Stimulated activated CD8-positive, alpha-beta memory T cell treated with anti-CD3 and anti-CD28 coated beads, Interleukin-15, amount 100 ng/mL, for 48 hours (primary cell): ENCODE measurements at places on chromosomes 7 and 10.

DNA sequence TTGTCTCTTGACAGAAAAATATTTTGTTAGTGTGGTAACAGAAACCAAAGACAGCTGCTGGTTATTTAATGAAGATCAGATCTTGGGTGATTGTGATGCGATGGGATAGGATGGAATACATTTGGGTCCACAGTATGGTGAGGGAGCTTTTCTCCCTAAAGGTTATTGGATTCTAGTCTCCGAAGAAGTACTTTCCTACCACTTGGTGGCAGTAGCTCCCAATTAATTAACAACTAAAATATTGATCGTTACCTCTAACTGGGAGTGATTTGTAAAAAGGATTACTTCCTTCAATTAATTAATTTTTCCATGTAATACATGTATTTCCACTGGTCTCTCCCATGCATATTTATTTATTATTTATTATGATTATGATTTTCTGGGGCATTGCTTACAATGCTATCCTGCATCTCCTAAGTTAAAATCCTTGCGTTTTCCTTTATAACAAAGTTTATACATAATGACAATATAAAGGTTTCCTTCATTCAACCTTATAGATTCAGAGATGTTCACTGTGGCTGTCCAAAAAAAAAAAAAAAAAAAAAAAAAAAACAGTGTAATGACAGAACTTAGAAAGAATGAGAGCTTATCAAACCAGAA, 25.6 kb downstream of the TMEM196 start:
- no peak for DNase-seq

DNA sequence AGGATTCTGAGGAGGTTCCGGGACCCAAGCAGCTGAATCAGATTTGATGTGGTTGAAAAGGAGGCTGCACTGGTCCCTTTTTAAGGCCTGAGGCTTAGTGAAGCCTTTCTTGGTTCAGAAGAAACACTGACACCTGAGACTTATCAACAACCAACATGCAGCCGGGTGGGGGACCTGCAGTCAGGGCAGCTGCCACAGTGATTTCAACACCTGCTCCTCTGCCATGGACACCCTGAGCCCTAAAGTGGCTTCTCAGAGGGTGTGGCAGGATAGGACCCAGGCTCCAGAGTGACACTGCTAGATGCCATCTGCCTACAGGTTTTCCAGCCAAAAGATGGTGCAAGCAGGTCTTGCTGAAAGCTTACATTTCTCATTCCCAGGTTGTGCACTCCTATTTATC, 99.3 kb downstream of the COL13A1 start:
- DNase-seq, result no peak

DNA sequence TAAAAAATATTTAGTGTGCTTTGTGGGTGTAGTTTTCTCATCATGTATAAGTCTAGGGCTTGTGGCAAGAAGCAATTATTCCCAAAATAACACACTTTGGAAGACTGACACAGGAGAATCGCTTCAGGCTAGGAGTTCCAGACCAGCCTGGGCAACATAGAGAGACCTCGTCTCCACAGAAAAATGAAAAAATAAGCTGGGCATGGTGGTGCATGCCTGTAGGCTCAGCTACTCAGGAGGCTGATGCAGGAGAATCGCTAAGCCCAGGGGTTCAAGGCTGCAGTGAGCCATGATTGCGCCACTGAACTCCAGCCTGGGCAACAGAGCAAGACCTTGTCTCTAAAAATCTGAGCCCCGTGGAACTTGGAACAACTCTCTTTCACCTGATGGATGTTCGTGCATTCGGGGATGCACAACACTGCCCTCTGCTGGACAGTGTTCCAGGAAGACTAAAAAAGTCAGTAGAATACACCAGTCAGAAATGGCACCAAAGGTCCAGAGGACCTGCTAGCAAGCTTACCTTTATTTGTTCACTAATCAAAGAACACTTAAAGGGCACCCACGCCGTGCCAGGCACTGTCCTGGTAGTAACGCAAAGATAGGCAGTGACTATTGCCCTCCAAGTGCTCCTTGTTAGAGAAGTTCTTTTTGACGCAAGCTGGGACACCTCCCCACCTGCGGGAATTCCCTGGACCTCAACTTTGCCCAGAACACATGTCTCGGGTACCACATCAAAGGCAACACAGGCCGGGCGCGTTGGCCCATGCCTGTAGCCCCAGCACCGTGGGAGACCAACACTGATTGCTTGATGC, 81.9 kb upstream of the CALN1 start:
- no peak for DNase-seq

DNA sequence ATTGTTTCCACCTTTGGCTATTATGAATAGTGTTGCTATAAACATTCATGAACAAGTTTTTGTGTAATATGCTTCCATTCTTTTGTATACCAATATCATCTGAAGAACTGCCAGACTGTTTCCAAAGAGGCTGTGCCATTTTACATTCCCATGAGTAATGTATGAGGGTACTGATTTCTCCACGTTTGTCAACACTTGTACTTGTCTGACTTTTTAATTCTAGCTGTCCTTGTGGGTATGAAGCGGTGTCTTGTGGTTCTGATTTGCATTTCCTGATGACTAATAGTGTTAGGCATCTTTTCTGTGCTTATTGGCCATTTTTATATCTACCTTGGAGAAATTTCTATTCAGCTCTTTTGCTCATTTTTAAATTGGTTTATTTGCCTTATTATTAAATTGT, 52.8 kb downstream of the LSMEM1 start:
- no peak for DNase-seq

- no peak for DNase-seq
These were observed 45.0 kb downstream of the PANK1 start for GRCh38 chr10:89600041-89600440.

- DNase-seq, result no peak
These were observed 302.0 kb downstream of the TWIST1 start for GRCh38 chr7:18815261-18815960.

GRCh38 chr7:118974836-118975235, 750.3 kb downstream of the ANKRD7 start:
- DNase-seq, result no peak

GRCh38 chr10:27542812-27543211, 38.7 kb downstream of the RAB18 start:
- no peak for DNase-seq

DNA sequence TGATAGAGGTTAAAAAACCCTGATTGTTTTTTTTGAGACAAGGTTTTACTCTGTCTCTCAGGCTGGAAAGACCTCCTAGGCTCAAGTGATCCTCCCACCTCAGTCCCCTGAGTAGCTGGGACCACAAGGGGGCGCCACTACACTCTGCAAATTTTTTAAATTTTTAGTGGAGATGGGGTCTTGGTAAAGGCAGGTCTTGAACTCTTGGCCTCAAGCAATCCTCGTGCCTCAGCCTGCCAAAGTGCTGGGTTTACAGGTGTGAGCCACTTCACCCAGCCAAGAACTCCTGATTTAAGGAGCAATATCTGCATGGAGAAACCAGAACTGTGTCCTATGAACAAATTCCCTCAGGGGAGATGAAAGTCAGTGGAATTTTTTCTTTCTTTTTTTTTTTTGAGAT, 7.3 kb upstream of the KLHDC10 start:
- DNase-seq, result peak; percentile 43

GRCh38 chr7:28551331-28551730, 139.0 kb downstream of the CREB5 start:
- no peak for DNase-seq

DNA sequence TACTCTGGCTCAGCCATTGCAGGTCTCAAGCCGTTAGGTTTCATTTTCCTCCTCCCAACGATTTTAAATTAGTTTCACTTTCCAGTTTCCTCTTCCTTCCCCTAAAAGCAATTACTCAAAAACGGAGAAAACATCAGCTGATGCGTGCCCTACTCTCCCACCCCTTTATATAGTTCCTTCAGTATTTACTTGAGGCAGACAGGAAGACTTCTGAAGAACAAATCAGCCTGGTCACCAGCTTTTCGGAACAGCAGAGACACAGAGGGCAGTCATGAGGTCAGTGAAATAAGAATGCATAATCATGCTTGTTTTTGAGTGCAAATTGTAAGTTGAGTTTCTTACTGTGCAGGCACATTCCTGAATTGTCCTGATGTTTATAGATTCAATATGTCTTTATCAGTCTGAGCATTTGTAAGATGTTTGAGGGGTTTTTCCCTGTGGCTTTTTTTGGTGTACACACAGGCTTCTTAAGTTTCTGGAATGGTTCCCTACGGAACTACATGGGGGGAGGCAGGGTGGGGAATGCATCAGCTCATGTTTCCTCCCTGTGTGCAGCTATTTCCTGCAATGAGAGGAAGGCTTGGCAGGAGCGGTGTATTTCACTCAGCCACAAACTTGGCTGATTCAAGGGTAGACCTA, at the start of gene IFIT3:
Gene IFIT3, plus strand, starts transcription at position 195 of the 639 bp plus-strand sequence. Its CDS starts 77 bp downstream, at position 272.
- no peak for DNase-seq

GRCh38 chr10:43055991-43056567, 20.8 kb upstream of the RET start:
- DNase-seq, result no peak
